CD4-positive, alpha-beta T cell treated with Interleukin-4 for 1 hour (primary cell): ENCODE measurements at places on chromosomes 4 and X.

DNA sequence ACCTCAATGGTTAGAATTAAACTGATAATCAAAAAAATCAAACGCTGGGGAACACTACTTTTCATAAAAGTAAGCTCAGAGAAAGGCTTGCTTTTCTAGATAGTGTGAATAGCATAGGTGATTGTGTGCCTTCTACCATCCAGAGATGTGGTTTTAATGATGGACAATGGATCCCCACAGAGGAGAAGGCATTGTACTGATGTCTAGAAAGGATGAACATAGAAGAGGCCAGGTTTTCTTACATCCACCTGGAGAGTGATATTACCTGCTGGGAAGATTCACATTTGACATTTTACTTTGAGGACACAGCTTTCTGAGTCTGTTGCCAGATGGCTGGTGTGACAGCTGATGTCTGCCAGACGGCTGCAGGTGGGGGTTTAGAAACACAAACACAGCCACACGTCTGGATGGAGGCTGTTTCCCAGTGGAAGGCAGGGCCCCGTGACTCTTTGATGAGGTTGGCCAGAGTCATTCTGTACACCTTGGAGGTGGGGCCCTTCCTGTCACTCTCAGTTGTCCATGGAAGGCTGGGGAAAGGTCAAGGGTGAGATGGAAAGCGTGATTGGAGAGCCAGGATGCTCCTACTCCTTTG, 114.4 kb downstream of the PSAPL1 start:
- DNase-seq: no peak

- no peak for DNase-seq
Measured at GRCh38 chr4:52995360-52996030, 133.4 kb downstream of the RASL11B start.

DNA sequence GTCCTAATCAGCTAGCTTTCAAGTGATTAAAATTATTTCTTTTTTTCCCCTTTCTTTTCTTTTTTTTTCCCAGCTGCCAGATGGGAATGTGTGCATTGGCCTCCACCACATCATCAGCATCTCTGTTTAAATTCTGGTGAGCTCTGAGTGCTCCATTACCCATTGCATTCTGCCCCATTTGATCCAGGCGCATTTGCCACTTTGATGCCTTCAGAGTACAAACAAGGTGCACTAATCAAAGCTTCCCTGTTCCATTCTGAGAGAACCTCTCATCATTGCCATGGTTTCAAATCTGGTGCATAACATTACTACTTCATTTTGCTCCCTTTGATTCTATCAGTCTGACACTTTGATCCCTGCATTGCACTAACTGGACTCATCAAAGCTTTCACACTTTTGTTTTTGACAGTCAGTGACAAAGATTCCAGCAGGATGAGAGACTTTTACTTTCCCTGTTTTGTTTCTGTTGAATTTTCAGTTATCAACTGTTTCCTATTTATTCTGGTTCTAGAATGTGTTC, 238.8 kb upstream of the PCDH10 start:
- DNase-seq: no peak

DNA sequence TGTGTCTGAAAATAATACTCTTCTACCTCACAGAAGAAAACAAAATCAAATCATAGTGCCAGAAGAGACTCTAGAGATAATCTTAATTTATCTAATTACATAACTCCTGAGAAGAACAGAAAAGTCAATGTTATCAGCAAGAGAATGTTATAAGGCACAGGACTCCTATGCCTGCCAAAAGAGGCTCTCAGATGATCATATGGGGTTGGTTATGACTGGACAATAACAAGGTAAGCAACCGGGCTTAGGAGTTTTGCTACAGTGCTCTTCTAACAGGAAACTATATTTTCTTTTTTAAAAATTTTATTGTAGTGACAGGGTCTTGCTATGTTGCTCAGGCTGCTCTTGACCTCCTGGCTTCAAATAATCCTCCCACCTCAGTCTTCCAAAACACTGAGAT, 3.5 kb upstream of the C4orf17 start:
- DNase-seq: no peak

GRCh38 chr4:71292228-71292627, 46.6 kb upstream of the SLC4A4 start:
- DNase-seq: no peak

- DNase-seq: no peak
Measured at GRCh38 chrX:72051589-72051988, 80.1 kb downstream of the RTL5 start.

GRCh38 chr4:8643441-8643840, 50.9 kb downstream of the CPZ start:
- DNase-seq: no peak

- no peak for DNase-seq
Measured at GRCh38 chr4:184359888-184360287, 114.5 kb downstream of the IRF2 start.

- DNase-seq: no peak
Measured at GRCh38 chr4:125013891-125014290, 300.9 kb upstream of the FAT4 start.

DNA sequence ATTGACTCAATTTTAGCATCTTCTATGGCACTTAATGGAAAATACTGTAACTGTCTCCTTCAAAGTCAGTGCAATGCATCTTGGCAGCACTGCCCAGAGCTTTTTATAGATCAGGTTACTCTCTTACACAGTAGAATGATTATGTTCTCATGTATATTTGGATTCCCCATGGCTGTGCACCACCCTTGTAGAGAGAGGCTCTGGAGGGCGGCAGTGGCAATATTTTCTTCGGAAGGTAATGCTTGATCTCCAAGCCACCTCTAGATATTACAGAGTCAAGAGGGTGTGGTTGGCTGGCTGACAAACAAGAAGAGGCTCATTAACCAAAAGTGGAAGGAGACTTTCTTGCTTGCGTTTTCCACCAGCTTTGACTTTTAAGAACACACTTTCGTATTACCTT, 72.8 kb upstream of the ARSJ start:
- DNase-seq: no peak

- no peak for DNase-seq
Measured at GRCh38 chrX:109264878-109265277, 217.0 kb downstream of the GUCY2F start.

GRCh38 chrX:135535077-135535940, 14.8 kb downstream of the INTS6L start:
- DNase-seq: no peak
